ENCODE measurements at places on chromosomes 11 and 22. TPM values are rescaled to one million over a fixed set of nuclear protein-coding genes. Genes with fewer than 3 reads are reported as not detected.

The KRTAP5-2 gene
- total RNA-seq, result not detected

The PHOX2A gene
- total RNA-seq, result not detected

The NRXN2 gene
- 0.07 TPM for total RNA-seq

The SGSM1 gene
- total RNA-seq, result not detected

The TRPC6 gene
- not detected for total RNA-seq

The THY1 gene
- total RNA-seq, result 0.18 TPM

The OR4A16 gene
- not detected for total RNA-seq

The SART1 gene
- 63.9 TPM for total RNA-seq

The LINC01488 gene
- not detected for total RNA-seq

The C1QTNF4 gene
- total RNA-seq, result not detected

The EIF4G2 gene
- 842 TPM for total RNA-seq

The SLC22A9 gene
- total RNA-seq, result not detected

The SLC37A2 gene
- total RNA-seq, result 0.74 TPM

The KCNJ1 gene
- total RNA-seq, result not detected

- peak; percentile 86 for DNase-seq
Measured at GRCh38 chr22:26502688-26503561, 9.3 kb downstream of the TFIP11 start.

DNA sequence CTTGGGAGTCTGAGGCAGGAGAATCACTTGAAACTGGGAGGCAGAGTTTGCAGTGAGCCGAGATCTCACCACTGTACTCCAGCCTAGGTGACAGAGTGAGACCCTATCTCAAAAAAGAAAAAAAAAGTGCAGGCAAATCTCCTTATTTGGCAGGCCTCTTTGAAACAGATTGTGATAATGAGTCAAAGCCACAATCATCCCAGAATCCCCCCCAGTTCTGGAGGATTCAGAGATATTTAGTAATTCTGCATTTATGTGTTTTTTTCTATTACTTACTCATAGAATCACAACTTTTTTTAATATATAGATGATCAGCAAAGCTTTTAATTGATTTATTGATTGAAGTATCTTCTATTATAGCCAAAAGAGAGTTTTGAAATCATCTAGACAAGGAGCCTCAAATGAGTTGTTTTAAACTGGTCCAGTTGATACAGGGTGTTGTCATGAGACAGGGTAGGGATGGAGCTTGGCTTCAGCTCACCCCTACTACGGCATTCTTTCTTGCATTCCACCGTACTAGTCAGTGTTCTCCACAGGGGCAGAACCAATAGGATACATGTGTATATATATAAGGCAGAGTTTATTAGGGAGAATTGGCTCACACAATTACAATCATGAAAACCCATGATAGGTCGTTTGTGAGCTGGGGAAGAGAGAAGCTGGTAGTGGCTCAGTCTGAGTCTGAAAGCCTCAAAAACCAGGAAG is 39.3 kb upstream of the SORL1 start:
- DNase-seq, result no peak

DNA sequence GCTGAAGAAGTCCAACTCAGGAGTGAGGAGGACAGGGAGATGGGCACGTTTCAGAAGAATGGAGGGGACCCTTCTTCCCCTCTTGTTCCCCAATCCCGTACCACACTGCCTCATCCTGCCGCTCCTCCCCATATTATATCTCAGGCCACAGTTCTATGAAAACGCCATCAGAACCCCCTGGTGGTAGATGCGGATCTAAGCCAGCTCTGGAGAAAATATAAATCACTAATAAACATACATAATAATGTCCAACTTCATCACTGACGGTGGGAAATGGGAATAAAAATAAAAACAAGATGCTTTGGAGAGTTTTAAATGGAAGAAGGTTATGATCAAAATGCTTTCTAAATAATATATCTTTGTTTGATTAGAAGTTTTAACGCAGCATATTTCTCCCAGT is 400.3 kb downstream of the CADM1 start:
- no peak for DNase-seq

DNA sequence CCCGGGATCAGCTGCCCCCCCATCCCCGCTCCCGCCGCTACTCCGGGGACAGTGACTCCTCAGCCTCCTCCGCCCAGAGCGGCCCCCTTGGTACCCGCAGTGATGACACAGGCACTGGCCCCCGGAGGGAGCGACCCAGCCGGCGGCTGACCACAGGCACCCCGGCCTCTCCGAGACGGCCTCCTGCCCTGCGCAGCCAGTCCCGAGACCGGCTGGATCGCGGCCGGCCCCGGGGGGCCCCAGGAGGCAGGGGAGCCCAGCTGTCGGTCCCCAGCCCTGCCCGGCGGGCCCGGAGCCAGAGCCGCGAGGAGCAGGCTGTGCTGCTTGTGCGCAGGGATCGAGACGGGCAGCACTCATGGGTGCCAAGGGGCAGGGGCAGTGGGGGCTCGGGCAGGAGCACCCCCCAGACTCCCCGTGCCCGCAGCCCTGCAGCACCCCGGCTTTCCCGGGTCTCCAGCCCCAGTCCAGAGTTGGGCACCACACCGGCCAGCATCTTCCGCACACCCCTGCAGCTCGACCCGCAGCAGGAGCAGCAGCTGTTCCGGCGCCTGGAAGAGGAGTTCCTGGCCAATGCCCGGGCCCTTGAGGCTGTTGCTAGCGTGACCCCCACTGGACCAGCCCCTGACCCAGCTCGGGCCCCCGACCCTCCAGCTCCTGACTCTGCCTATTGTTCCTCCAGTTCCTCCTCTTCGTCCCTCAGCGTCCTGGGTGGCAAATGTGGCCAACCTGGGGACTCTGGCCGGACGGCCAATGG is 3.9 kb downstream of the RASL10A start:
- no peak for DNase-seq

GRCh38 chr11:134098566-134099184 is 29.8 kb downstream of the JAM3 start:
- DNase-seq, result no peak

DNA sequence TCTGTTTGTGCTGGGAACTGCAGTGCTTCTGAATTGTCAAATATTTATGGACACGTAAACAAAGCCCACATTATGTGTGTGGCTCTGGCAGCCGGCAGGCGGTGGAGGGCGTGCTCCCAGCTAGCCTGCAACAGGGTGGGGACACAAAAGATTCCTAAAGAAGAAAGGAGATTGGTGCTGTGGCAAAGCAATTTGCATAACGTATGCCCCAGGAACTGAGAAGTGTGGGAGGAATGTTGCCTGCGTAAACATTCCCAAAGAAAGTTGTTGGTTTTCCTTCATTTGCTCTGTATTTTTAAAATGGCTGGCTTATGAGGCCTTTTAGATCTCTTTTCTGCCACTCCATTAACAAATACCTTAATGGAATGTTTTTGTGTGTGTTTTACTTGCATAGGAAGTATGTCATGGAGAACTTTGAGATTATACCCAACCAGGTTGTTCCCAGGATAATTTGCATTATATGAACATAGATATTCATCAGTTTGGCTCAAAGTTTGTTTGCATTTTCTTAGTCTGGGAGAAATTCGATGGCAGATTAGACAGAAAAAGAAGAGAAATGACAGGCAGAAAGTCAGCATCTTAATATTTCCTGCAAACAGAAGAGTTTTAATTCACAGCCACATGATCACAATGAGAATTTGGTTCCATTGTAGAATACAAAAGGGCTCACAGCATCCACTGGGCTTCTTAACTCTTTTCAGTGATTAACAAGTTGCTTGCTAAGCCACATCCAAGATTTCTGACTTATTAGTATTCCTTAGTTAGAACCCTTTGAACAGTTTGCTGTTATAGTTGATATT is 41.8 kb upstream of the DLAT start:
- no peak for DNase-seq

DNA sequence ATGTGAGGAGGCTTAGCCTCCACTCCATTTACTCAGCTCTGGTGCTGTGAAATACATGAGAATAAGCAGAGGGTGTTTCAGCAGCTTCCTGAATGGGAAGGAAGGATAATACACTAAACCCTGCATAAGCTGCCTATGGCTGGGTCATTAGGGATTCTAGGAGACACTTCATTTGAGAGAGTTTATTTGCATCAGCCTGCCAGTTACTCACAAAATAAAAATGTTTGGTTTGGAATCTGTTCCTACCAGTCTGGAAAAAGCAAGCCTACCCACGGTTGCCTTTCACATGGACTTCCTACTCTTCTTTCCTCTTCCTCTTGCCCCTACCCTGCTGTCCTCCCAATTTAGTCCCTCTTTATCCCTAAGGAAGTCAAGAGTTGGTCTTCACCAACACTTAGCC is 20.5 kb downstream of the SLC1A2 start:
- DNase-seq, result no peak

DNA sequence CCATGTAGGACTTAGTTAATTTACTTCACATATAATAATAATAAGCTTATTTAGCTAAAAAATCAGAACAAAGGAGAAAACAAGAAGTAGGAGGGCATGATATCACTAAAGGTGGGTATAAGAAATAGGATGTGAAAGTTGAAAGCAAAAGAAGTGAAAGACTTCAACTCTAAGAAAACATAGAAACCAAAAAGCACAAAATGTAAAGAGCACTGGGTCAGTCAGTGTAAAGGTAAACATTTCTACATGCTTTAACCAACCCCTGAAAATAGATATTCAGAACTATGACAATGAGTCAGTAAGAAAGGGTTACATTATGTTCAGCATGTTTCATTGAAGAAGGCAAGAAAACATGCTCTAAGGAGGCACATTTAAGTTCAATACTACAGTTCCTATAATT is 298.8 kb downstream of the SWAP70 start:
- no peak for DNase-seq

DNA sequence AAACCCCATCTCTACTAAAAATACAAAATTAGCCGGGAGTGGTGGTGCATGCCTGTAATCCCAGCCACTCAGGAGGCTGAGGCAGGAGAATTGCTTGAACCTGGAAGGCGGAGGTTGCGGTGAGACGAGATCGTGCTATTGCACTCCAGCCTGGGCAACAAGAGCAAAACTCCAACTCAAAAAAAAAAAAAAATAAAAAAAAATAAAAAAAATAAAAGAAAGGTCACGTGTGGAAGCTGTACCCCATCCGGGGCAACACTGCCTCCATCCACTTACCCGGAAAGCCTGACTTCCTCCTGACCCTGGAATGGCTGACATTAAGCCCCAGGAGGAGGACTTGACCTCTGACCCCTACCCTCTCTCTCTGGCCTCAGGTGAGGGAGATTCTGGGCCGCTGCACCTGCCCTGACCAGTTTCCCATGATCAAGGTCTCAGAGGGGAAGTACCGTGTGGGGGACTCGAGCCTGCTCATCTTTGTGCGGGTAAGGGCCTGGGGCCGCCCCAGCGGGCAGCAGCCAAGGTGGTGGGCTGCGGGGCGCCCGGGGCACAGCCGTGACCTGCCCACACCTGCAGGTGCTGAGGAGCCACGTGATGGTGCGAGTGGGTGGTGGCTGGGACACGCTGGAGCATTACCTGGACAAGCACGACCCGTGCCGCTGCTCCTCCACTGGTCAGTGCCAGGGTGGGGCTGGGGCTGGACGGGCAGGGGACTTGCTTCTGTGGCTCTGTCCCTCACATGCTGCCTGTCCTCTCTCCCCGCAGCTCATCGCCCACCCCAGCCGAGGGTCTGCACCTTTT is 3.8 kb downstream of the GAS2L1 start:
- DNase-seq, result no peak

- no peak for DNase-seq
Measured at GRCh38 chr11:112318661-112319060, 58.0 kb upstream of the PLET1 start.

GRCh38 chr11:131198161-131199014 is 172.0 kb upstream of the NTM start:
- no peak for DNase-seq

- no peak for DNase-seq
Measured at GRCh38 chr22:50289942-50290630, 17.4 kb downstream of the PLXNB2 start.

GRCh38 chr11:46391578-46392420 is at the start of gene CHRM4:
TSS of gene CHRM4 (minus strand) at chr11:46391776. CDS start at chr11:46386557, 5,219 bp downstream.
- DNase-seq, result peak; percentile 36

DNA sequence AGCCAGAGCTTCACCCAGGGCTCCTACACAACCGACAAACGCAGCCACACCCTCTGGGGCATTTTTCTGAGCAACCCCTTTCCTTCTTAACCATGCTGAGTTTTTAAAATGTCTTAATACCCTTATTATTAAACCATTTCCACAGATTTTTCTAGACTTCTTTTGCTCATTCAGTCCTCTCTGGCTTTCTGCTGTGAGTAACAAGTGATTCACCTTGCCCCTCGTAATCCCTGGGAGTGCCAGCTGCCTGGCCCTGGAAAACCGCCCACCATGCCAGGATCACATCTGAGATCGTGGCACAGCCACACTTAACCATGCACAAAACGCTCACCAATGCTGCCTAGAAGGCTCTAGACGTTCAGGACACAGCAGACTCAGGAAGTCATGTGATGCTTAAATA is 25.4 kb downstream of the YPEL1 start:
- no peak for DNase-seq

- no peak for DNase-seq
Measured at GRCh38 chr22:43066134-43066533, 23.1 kb downstream of the TTLL1 start.

GRCh38 chr22:38267086-38267485 is 5.7 kb downstream of the TMEM184B start:
- DNase-seq, result peak; percentile 69

- peak; percentile 48 for DNase-seq
Measured at GRCh38 chr11:64165481-64165841, 452 bp downstream of the MACROD1 start.

Data from activated CD8-positive, alpha-beta T cell treated with anti-CD3 and anti-CD28 coated beads for 36 hours (primary cell).